ENCODE measurements at places on chromosomes 5 and 9. TPM values are rescaled to one million over a fixed set of nuclear protein-coding genes. Genes with fewer than 3 reads are reported as not detected.

Gene SLC45A2
- not detected for total RNA-seq

Gene CCL27
- not detected for total RNA-seq

Gene GFPT2
- 23.9 TPM for total RNA-seq

Gene SMIM3
- 51.9 TPM for total RNA-seq

Gene SPATA31A1
- total RNA-seq: not detected

Gene DOCK8
- 0.12 TPM for total RNA-seq

Gene SLC6A18
- not detected for total RNA-seq

Gene FGF10
- 1.9 TPM for total RNA-seq

Gene SECISBP2
- total RNA-seq: 28.5 TPM

Gene STARD4
- 143 TPM for total RNA-seq

Gene NREP
- total RNA-seq: 104 TPM

Gene CDX1
- total RNA-seq: not detected

Gene FOXD4L5
- total RNA-seq: 0.16 TPM

Gene CKMT2
- not detected for total RNA-seq

Gene PCA3
- total RNA-seq: not detected

Gene AHRR
- total RNA-seq: 160 TPM

Gene GPX8
- total RNA-seq: 131 TPM
